T-helper 17 cell (primary cell): ENCODE measurements at places on chromosomes 5 and 9. TPM values are rescaled to one million over a fixed set of nuclear protein-coding genes. Genes with fewer than 3 reads are reported as not detected.

FST gene
- 0.73 TPM for total RNA-seq

SOX30 gene
- not detected for total RNA-seq

GPR151 gene
- total RNA-seq: not detected

TLE1 gene
- total RNA-seq: 2.2 TPM

MYORG gene
- 0.42 TPM for total RNA-seq

DNA sequence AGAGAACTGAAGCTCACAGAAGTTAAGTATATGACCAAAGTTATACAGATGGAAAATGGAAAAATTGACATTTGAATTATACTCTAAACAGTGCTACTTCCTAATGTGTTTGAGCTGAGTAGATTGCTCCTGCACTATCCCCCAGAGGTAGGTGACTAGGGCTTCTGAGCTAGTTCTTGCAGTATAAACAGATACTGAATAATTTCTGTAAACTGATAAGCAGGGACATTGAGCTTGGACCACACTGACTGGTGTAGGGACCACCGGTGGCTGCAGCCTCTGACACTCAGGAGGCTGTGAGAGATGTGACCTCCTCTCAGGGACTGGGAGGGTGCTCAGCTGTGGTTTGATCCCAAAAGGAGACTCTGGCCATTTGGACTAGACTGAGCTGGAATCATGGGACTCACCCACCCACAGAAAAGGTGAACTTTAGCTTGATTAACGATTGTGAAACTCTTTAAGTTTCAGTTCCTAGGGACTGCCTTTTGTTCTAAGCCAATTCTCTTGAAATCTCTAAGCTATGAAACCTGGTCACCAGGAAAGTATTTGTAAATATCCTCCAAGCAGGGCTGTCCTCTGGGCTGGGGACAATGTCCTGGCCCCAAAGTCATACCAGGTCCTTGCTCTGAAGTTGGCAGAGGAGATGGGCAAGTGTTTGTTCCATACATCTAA, 291.5 kb downstream of the SEC61B start:
- no peak for DNase-seq
- peaks cover 11% of the 10 kb centered on the region for H3K27me3 ChIP-seq
- H3K4me1 ChIP-seq: no peaks in the 10 kb centered on the region
- no peak overlapping the region for H3K4me3 ChIP-seq

DNA sequence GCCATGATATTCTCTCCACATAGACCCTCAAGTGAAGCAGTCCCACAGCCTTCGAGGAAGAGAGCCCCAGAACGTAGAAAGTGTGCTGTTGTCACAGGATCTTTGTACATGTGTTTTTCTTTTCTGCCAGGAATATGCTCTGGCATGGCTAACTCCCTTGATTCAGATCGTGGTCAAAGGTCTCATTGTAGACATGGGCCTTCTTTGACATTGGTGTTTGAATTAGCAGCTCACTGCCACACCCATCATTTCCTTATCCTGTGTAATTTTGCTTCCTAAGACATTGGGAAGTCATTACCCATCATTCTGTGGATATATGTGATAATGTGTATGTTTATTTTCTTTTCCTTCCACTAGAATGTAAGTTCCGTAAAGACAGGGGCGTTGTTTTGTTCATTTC, 25.5 kb downstream of the MTRR start:
- no peak overlapping the region for H3K27ac ChIP-seq
- H3K4me3 ChIP-seq: no peak overlapping the region
- no peak for DNase-seq
- H3K27me3 ChIP-seq: no peaks in the 10 kb centered on the region
- peaks cover 13% of the 10 kb centered on the region for H3K36me3 ChIP-seq

DNA sequence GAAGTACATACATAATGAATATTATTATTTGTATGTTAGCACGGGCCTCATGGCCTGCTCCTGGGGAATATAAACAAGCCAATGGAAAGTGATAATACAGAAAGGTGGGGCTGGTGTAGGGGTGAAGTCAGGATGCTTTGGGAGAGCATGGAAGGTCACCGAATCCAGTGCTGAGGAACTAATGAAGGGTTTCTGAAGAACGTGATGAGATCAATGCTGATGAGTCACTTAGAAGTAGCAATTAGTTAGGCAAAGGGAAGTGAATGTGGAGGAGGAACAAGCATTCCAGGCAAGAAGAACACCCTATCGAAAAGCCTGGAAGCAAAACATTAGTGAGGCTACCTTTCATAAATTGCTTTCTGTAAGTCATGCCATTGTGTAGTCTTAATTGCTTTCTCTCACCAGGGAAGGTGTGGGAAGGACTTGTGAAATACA, 2.1 kb downstream of the ANXA1 start:
- no peak for DNase-seq
- H3K4me1 ChIP-seq: peaks cover 43% of the 10 kb centered on the region
- H3K4me3 ChIP-seq: peak overlapping the region; percentile 96
- H3K27me3 ChIP-seq: no peaks in the 10 kb centered on the region

- H3K27me3 ChIP-seq: no peaks in the 10 kb centered on the region
- H3K4me3 ChIP-seq: no peak overlapping the region
- no peak overlapping the region for H3K27ac ChIP-seq
Measured at GRCh38 chr5:113203916-113204315, 227.3 kb downstream of the DCP2 start.

DNA sequence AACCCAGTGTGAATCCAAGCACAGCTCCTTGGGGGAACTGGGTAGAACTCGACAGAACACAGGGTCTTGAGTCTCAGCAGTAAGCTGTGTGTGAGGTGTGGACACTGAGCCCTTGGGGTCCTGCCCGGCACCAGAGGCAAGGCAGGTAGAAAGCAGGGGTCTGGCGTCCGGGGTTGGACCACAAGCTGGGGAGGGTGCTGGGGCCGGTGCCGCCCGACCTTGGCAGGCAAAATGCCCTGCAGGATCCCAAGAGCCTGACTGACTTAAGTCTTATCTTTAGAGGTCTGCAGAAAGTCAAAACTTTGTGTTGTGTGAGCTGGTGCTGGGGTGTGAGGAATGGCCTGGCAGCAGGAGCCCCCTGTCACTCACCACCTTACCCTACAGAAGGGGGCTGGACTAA, 49.3 kb downstream of the HABP4 start:
- peaks cover 3% of the 10 kb centered on the region for H3K36me3 ChIP-seq
- peaks cover 2% of the 10 kb centered on the region for H3K4me1 ChIP-seq
- H3K4me3 ChIP-seq: no peak overlapping the region
- no peak for DNase-seq
- peak overlapping the region; percentile 9 for H3K27ac ChIP-seq

DNA sequence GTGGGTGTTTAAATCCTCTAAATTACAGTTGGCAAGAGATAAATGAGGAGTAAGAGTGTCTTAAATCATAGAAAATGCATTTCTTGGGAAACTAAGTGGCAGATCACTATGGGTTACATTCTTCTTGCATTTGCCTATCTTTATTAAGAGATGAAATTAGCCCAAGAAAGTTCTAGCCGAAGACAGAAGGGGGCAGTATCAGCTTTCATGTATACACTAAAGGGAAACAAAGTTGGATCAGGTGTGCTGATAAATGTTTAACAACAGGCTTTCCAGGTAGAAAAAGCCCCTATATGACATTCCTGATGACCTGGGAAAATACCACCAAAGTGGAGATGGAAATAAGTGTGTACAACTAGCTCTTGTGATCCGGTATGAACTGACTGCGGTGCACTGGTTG, 81.9 kb upstream of the TLR4 start:
- no peaks in the 10 kb centered on the region for H3K4me1 ChIP-seq
- no peaks in the 10 kb centered on the region for H3K36me3 ChIP-seq
- H3K27ac ChIP-seq: no peak overlapping the region
- no peak overlapping the region for H3K4me3 ChIP-seq
- H3K27me3 ChIP-seq: no peaks in the 10 kb centered on the region

GRCh38 chr5:420632-421286, 22.2 kb upstream of the EXOC3 start:
- H3K4me3 ChIP-seq: no peak overlapping the region
- no peaks in the 10 kb centered on the region for H3K4me1 ChIP-seq
- no peaks in the 10 kb centered on the region for H3K36me3 ChIP-seq
- peaks cover under 1% of the 10 kb centered on the region for H3K27me3 ChIP-seq
- H3K27ac ChIP-seq: no peak overlapping the region

DNA sequence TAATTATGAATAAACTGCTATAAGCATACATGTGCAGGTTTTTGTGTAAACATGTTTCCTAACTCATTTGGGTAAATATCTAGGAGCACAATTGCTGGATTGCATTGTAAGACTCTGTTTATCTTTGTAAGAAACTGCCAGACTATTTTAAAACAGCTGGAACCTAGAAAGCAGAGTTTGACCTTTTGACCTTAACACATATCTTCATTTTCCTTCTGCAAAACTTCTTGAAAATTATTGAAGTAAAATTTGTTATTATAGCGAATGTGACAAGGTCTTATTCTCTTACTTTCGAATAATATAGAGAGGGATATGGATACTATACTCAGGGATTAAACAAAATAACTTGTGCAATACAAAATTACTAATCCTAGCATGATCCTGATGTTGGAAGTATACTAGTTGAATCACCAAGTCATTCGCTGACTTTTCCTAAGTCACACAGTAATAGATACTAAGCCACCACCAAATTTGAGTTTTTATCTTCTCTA, 3.2 kb upstream of the ANXA1 start:
- H3K4me1 ChIP-seq: peaks cover 31% of the 10 kb centered on the region
- H3K27ac ChIP-seq: peak overlapping the region; percentile 100
- peaks cover 2% of the 10 kb centered on the region for H3K36me3 ChIP-seq
- H3K4me3 ChIP-seq: no peak overlapping the region
- H3K27me3 ChIP-seq: no peaks in the 10 kb centered on the region

- no peak overlapping the region for H3K4me3 ChIP-seq
- H3K27me3 ChIP-seq: peaks cover 21% of the 10 kb centered on the region
- no peaks in the 10 kb centered on the region for H3K36me3 ChIP-seq
- peaks cover 9% of the 10 kb centered on the region for H3K4me1 ChIP-seq
- DNase-seq: no peak
- H3K27ac ChIP-seq: no peak overlapping the region
Measured at GRCh38 chr9:72203205-72203803, 54.1 kb downstream of the GDA start.
